Muscle of back (tissue), 13 donors: ENCODE measurements at places on chromosomes 1 and 21.

GRCh38 chr1:45263132-45263531 lies 56.7 kb upstream of the ZSWIM5 start:
- DNase-seq: no peak

DNA sequence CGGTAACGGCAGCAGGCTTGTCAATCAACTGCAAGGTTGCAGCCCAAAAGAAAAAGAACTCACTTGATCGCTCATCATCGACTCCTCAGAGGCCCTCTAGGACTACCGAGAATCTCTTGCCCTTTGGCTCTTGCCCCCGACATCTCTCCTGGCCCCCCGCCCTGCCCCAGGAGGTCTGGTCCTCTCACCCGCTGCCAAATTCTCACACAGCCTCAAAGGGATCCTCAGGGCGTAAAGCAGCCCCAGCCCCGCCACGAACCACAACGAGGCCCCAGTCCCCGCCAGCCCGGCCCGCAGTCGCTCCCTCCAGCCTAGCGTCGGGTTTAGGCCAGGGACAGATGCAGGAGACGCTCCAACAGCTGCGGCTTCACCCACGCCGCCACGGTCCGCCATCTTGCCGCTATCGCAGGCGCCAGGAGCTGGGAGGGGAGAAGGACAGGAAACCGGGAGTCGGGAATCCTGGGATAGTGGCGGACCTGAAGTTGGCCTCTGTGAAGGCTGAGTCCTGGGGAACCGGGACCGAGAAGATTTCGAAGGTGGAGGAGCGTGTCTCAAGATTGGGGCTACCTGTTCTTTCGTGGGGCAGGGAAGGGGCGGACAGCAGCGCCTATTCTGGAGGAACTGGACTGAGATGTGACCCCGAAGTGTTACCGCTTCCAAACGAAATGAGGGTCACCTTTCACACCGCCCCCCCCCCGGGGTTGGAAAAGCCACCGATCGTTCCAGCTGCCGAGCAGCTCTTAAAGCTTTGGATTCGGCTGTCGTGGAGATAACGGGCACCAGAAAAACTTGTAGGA lies at the start of gene ST7L:
Gene ST7L (minus strand): TSS at position 421 of the 797 bp plus-strand sequence. CDS start 28 bp downstream, at position 393.
- peak; percentile 88 for DNase-seq

DNA sequence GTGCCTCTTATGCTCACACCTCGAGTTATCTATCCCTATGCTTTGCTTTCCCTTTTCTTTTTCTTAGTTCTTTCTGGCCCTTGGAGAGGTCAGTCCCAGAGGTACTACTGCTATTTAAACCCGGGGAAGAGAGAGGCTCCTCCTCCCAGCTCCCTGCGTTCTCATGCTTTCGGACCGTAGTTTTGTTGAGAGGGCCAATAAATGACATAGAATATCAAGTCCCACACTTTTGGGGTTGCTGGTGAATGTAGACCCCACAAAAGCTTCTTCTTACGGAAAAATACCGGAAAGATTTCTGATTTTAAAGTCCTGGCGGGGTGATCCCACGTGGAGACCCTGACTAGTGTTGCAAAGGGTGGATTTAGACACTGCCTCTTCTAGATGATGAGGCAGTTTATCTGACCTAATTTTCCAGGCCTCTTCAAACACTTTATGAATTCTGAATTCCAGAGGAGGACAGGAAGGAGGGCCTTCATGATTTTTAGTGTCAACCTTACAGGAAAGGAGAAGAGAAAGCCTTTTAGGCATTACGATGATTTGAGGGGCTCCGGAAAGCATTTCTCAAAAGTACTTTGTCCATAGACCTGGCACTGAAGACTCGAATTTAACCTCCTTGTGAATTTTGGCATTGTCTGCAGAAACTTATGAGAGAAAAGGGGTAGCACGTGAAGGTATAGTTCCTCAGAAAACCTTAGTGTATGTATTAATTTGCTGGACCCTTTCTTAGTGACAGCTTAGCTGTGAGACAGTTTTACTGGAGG lies 694 bp downstream of the TMEM167B start:
- no peak for DNase-seq

GRCh38 chr1:151537112-151537511 lies 3.0 kb upstream of the TUFT1 start:
- DNase-seq: peak; percentile 89

DNA sequence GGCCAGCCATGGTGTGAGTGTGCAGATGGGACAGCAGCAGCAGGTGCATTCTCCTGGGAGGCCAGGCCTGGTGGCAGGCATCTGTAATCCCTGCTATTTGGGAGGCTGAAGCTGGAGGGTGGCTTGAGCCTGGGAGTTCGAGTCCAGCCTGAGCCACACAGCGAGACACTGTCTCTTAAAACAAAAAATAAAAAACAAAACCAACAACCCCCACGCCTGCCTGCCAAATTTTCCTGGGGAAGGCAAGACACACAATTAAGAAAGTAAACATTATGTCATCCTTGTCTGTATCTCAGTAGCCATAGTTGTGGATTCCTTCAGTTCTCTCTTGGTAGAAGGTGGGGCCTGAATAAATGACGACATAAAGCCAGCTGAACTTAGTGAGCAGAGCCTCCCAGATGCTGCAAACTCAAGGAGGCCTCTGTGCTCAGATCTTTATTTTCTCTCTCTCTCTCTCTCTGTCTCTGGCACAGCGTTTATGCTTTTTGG lies 57.6 kb upstream of the CD34 start:
- DNase-seq: peak; percentile 71

DNA sequence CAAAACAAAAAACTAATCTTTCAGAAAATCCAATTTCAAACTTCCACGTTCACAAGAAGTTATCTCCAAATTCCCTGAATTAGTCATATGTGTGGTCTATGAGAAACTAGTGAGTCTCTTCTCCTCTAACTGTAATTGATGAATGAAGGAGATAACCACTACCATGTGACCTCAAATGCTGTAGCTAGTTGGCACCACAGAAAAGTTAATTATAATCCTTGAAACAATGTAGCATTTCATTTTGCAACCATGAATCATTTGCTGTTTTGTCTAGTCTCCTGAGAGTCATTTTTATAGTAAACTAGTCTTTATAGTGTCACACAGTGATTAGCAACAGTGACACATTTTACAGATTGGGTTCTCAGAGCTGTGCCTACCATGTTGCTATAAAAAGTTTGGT lies 287.5 kb downstream of the LRRIQ3 start:
- DNase-seq: no peak

DNA sequence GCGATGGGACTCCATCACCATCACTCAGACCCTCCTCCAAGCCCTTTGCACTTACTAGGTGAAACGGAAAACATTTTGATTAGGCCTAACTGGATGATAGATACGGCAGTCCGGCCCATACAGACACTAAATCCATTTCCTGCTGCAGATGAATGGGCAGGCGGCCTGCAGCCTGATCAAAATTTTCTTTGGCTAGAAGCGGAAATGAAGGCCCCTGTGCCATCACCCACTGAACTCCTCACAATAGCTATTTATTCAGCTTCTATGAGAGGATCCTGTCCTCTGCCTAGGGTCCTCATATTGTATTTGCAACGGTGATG lies 200.5 kb downstream of the OMA1 start:
- peak; percentile 2 for DNase-seq
